ENCODE measurements at places on chromosomes 6 and 20.

DNA sequence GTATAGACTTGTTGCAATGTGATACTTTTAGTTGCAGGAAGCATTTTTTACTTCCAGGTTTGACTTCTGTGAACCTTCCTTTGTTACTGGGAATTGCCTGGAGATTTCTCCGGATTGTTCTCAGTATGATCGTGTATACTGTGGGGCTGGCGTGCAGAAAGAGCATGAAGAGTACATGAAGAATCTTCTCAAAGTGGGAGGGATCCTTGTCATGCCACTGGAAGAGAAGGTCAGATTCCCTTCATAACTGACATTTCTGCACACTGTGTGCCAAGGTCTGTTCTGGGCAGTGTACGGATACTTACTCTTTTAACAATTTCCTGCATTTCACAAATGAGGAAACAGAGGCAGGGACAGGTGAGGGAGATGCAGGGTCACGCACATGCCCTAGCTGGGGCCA is 9.7 kb downstream of the PCMTD2 start:
- DNase-seq: no peak

GRCh38 chr20:55744896-55745295 is 260.4 kb downstream of the CBLN4 start:
- DNase-seq: no peak

DNA sequence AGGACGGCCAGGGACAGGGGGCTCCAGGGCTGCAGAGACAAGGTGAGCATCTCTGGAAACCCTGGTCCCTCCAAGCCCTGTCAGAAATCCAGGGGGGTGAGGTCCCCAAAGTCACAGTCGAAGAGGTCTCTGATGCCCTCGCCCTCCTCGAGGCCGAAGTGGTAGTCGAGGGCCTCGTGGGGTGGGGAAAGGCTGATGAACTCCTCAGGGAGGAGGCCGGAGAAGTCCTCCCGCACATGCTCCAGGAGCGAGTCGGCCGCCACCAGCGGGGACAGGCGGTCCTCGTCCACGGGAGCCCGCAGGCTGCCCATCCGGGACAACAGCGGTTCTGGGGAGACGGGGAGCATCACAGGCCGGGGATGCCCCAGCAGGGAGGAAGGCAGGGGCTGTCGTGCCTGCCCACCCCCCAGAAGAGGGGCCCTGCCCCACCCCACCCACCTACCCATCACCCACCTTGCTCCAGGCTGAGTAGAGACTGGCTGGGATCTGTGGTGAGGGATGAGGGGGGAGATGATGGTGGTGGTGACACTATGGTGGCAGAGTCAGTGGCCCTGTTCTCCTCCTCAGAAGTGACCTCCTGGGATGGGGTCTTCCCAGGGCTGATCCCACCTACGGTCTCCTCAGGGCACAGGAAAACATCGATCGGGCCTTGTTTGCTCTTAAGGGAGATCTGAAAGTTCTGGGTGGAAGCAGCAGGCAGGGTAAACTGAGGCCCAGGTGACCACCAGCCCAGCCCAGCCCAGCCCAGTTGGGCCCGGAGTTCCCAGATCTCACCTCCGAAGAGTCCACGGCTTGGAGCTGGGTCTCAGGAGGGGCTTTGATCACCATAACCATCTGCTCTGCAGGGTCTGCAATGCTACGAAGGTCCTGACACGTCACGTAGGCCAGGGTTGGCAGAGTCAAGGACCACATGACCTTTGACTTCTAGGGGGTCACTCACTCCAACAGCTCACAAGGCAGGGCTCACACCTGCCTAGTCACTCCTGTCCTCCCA is 2.7 kb upstream of the NECAB3 start:
- no peak for DNase-seq

- DNase-seq: no peak
These were observed 523.1 kb downstream of the HTR1B start for GRCh38 chr6:76940191-76940590.

DNA sequence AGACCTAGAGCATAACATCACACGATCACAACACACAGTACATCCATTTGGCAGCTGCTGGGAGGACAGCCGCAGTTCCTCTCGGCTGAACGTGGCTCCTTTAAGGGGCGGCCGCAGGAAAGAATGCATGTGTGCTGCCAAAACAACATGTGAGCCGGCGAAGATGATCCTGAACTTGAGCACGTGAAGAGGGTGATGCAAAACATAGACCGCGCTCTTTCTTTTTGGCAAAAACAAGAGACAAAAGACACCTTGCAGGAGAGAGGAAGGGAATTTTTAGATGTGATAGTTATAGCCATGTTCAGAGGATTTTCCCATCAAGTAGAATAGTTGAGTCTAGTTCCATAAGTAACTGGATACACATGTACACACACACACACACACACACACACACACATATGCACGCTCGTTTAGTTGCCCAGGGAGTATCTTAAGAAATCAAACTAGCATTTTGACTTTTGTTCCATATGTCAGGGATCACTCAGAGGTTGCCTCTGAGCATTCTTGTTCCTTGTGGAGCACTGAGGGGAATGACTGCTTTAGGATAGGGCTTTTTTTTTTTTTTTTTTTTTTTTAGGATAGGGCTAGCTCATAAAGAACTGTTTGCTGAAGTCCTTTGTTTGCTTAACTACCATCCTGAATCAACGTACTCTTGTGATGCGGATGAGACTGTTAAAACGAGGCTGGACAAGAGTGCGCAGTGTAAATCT is 21.7 kb upstream of the RANBP9 start:
- peak; percentile 15 for DNase-seq

- DNase-seq: no peak
These were observed 16.1 kb upstream of the SERINC3 start for GRCh38 chr20:44537993-44538392.

DNA sequence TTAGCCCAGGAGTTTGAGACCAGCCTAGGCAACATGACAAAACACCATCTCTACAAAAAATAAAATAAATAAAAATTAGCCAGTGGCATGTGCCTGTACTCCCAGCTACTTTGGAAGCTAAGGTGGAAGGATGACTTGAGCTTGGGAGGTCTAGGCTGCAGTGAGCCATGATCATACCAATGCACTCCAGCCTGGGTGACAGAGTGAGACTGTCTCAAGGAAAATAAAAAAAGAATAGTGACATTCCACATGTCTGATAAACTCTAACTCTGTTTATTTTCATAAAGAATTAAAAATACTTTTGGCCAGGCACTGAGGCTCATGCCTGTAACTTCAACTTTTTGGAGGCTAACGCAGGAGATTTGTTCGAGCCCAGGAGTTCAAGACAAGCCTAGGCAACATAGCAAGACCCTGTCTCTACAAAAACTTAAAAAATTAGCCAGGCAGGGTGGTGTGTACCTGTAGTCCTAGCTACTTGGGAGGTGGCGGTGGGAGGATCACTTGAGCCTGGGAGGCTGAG is 115.1 kb downstream of the GJA1 start:
- no peak for DNase-seq

- DNase-seq: no peak
These were observed 76.8 kb downstream of the MAP3K4 start for GRCh38 chr6:161068321-161068741.

DNA sequence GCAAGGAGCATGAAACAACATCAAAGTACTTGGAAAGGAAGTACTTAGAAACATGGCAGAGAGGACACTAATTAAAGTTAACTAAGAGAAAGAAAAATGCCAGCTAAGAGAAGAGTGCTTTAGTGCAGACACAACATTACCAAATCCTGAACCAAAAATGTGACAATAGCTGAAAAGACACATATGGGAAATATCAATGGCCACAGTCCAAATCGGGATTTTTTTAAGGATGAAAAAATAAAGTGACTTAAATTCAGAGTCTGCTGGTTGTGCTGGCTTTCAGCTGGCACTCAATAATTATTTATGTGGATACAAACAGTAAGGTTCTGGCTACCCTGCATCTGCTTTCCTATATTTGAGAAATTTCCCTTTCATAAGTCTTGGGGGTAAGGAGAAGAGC is 12.6 kb upstream of the DST start:
- DNase-seq: no peak

- DNase-seq: peak; percentile 40
These were observed 6.8 kb downstream of the SCAND1 start for GRCh38 chr20:35947489-35947888.

DNA sequence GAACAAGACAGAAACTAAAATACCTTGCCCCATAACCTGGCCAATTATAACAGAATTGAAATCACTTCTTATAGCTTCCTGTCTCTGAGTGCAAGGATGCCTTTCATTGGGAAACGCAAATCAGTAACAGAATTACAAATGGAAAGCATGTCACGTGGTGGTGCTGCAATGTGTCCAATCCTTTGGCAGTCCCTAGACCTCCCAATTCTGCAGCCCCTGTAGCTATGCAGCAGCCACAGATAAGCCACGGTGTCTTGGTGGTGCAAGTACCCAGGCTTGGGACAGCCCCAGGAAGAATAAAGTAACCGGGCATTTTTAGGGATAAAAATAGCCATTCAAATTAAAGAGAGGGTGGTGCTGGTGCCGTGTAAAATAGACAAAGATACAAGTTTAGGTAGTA is 134.6 kb upstream of the CCN2 start:
- DNase-seq: no peak

GRCh38 chr20:5938456-5939029 is 11.8 kb downstream of the TRMT6 start:
- no peak for DNase-seq

DNA sequence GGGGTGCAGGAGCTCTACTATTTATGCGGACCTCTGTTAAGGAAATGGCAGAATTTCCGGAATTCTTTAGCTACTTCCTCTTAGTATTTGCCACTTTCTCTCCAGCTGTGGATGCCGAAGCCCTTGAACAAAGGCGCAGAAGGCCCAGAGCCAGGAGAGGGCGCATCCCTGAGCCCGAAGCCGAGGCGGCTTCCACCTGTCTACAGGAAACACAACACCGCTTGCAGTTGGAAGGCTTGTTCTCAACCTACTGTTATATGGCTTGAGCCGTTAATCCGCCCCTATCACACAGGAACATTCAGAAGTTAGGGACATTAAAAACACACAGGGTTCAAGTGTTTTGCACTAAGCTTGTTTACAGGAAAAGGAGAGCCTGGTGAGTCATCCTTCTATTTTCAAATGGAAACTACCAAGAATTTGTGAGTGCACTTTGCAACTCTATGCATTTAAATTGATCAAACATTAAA is 417.1 kb downstream of the BCKDHB start:
- DNase-seq: no peak

DNA sequence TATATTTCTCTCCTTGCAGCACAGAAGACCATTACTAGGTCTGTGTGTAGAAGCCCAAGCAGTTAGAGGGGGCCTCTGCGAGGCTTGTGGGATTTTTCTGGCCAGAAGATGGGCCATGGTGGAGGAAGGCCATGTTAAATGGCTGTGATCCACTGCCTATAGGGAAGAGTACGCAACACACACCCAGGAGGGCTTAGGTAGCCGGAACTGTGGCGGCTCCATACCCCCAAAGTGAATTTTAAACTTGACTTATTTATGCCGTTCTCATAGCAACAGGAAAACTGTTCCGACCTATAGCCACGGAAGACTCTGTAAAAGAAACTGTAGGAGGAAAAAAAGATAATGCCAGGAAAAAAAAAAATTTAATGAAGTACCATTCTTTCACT is 69.5 kb downstream of the SLX4IP start:
- no peak for DNase-seq

GRCh38 chr6:36809941-36810803 is 29.1 kb downstream of the CPNE5 start:
- DNase-seq: peak; percentile 29

- no peak for DNase-seq
These were observed 218.5 kb downstream of the LY86 start for GRCh38 chr6:6806844-6807518.

- DNase-seq: no peak
These were observed 82.3 kb upstream of the KCNG1 start for GRCh38 chr20:51104960-51105920.

GRCh38 chr20:841568-842546 is 8.3 kb downstream of the FAM110A start:
- DNase-seq: no peak

GRCh38 chr6:167130712-167131684 is 8.1 kb downstream of the CCR6 start:
- DNase-seq: no peak

GRCh38 chr6:79630883-79631692 is at the start of gene SH3BGRL2:
TSS of gene SH3BGRL2 (plus strand) at chr6:79631329. CDS start at chr6:79631462, 133 bp downstream.
- peak; percentile 89 for DNase-seq

- DNase-seq: no peak
These were observed 219.6 kb upstream of the CHD6 start for GRCh38 chr20:41837669-41838224.

DNA sequence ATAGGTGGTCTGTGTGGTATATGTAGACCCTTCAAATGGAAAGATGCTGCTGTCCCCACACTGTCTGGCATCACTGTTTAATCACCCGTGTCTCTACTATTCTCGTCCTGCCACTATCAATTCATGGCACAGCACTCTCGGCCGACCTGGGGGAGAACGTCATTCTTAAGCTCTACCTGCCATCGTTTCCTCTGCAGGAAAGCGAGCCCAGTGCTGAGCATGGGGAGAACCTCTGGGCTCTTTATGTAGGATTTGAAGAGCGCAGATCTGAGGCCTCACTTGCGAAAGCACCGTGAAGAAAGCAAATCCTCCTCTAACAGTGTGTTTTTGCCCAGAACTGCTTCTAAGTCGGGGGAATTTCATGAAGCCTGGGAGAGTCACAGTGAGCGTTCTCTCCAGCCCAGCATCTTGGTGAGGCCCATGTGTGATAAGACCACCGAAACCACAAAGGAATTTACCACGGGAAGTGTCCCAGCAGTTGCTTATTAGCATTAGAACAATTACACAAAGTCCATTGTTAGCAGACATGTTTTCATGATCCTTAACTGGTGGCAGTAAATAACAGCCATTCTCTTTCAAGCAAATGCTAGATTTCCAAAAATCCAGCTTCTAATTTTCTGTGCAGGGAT is 124.3 kb downstream of the SCML4 start:
- DNase-seq: no peak

- DNase-seq: no peak
These were observed 48.2 kb downstream of the DSTN start for GRCh38 chr20:17617868-17618672.

DNA sequence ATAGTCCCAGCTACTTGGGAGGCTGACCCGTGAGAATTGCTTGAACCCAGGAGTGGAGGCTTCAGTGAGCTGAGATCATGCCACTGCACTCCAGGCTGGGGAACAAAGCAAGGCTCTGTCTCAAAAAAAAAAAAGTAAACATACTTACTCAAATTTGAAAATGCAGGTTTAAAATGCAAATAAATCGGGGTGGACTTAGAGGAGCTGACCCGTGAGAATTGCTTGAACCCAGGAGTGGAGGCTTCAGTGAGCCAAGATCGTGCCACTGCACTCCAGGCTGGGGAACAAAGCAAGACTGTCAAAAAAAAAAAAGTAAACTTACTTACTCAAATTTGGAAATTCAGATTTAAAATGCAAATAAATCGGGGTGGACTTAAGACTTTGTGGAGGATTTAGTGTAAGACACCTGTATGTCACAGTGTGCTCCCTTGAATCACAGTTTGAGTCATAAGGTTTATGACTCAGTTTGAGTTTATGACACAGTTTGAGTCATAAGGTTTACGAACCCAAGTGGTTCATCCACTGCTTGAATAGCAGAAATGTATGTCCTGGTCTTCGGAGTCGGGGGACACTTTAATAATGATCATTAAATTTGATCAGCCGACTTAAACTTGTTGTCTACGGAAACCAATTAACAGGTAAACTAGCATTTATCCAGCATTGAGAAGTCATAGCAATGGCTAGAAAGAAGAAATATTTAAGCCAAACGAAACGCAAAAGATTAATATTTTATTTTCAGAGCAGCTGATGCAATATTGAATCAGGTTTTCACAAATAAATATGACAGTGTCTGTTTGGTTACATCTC is 6.8 kb upstream of the MRPS10 start:
- DNase-seq: no peak
